ENCODE measurements at places on chromosomes 3 and 15. TPM values are rescaled to one million over a fixed set of nuclear protein-coding genes. Genes with fewer than 3 reads are reported as not detected.

The C2CD4B gene
- 1.5 TPM for total RNA-seq

The SIDT1 gene
- 0.10 TPM for total RNA-seq

The MUC20 gene
- not detected for total RNA-seq

The C3orf52 gene
- 16.6 TPM for total RNA-seq

The HCLS1 gene
- 0.66 TPM for total RNA-seq

The CIDEC gene
- not detected for total RNA-seq

The SLC22A14 gene
- not detected for total RNA-seq

The ARGFX gene
- total RNA-seq, result not detected

The MYEF2 gene
- total RNA-seq, result 60.7 TPM

The CCR2 gene
- total RNA-seq, result not detected

The DLEC1 gene
- 0.19 TPM for total RNA-seq

- no peak overlapping the region for H3K27ac ChIP-seq
- DNase-seq, result no peak
- no peak overlapping the region for H3K4me3 ChIP-seq
- no peaks in the 10 kb centered on the region for H3K4me1 ChIP-seq
- no peaks in the 10 kb centered on the region for H3K36me3 ChIP-seq
These were observed 27.7 kb downstream of the CCDC13 start for GRCh38 chr3:42745291-42745745.

DNA sequence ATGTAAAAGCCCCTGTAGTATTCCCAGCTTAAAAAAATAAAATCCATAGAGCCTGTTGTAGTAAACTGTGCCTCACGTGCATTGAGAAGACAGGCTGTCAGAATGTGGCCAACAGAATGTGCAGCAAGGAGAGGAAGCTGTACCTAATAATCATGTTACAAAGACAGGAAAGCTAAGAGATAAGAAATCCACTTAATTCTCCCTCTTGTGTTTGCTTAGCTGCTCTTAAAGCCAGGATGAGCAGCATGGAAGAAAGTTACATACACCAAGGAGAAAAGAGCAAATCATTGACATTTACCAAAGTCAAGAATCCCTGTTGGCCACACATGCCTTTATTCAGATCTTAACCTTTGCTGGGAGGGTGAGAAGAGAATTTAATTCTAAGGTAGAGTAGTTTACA is 85.9 kb downstream of the TNIK start:
- no peak for DNase-seq
- H3K36me3 ChIP-seq, result no peaks in the 10 kb centered on the region
- H3K4me1 ChIP-seq, result peaks cover 22% of the 10 kb centered on the region
- no peaks in the 10 kb centered on the region for H3K27me3 ChIP-seq
- no peak overlapping the region for H3K4me3 ChIP-seq

DNA sequence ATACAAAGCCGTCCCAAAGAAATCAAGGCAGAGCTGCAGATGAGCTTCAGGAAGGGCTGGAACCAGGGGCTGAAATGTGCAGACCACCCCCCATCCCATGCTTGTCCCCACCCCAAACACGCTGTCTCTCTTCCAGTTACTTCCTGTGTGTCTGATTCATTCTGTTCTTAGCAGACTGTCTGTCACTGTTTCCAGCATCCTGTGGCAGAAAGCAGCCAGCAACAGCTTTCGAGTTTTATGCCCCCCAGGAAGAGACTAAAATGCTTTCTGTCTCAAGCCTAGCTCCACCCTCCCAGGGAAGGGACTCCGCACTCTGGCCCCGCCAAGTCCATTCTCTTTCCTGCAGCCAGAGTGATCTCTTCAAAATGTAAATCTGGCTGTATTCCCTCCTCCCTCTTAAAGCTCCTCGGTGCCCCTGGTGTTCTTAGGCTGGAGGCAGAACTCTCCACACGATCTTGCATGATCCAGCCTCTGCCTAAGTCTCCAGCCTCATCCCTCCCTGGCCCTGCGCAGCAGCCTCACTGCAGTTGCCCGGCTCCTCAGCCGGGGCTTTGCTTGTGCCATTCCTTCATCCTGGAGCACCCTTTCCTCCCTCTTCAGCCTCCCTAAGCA is 41.5 kb downstream of the HRH1 start:
- no peak overlapping the region for H3K4me3 ChIP-seq
- peak; percentile 38 for DNase-seq
- H3K27ac ChIP-seq, result no peak overlapping the region
- H3K27me3 ChIP-seq, result no peaks in the 10 kb centered on the region

- H3K4me1 ChIP-seq, result no peaks in the 10 kb centered on the region
- no peaks in the 10 kb centered on the region for H3K27me3 ChIP-seq
- H3K4me3 ChIP-seq, result no peak overlapping the region
- no peak overlapping the region for H3K27ac ChIP-seq
- no peaks in the 10 kb centered on the region for H3K36me3 ChIP-seq
- no peak for DNase-seq
These were observed 17.4 kb upstream of the RBMS3 start for GRCh38 chr3:29263476-29263875.

GRCh38 chr3:194370753-194371152 is 1.2 kb upstream of the LRRC15 start:
- no peaks in the 10 kb centered on the region for H3K27me3 ChIP-seq
- no peak overlapping the region for H3K27ac ChIP-seq
- DNase-seq, result no peak
- peaks cover 22% of the 10 kb centered on the region for H3K4me1 ChIP-seq
- H3K4me3 ChIP-seq, result no peak overlapping the region

DNA sequence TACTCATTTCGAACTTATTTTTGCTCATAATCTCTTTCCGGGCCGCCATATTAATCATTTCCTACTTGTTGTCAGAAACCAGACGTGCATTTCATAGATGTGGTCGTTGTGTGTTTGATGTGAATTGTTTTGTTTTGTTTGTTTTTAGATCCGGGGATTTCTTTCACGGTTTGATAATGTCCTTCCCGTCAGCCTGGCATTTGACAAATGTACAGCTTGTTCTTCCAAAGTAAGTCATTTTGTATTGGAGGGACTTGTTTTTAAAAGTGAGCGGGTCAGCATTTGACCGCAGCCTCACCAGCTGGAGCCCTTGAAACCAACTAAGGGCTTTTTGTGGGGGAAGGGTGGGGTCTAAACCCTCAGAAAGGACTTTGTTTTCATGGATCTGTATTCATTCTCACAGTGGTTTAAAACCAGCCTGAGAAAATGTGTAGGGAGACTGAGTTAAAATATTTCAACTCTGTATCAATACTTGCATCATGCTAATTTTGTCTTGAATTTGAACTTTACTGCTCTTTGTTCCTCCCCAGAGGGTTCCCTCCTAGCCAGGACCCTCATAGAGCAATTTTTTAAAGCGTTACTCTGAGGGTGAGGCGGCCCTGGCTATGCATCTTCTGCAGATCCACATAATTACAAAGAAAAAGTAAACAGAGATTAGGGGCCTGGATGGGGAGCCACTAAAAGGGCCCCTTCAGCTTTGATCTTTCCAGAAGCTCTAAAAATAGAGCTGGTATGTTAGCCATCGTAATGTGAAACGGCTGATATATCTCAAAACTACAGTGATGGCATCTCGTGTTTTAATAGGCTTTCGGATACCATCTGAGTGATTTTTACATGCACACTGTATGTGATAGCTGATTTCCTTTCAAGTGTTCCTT is 107.9 kb downstream of the ATG7 start:
- H3K27me3 ChIP-seq, result no peaks in the 10 kb centered on the region
- H3K4me3 ChIP-seq, result no peak overlapping the region
- H3K4me1 ChIP-seq, result no peaks in the 10 kb centered on the region
- H3K27ac ChIP-seq, result no peak overlapping the region

GRCh38 chr15:98070137-98070536 is 109.6 kb downstream of the ARRDC4 start:
- H3K36me3 ChIP-seq, result no peaks in the 10 kb centered on the region
- DNase-seq, result no peak

DNA sequence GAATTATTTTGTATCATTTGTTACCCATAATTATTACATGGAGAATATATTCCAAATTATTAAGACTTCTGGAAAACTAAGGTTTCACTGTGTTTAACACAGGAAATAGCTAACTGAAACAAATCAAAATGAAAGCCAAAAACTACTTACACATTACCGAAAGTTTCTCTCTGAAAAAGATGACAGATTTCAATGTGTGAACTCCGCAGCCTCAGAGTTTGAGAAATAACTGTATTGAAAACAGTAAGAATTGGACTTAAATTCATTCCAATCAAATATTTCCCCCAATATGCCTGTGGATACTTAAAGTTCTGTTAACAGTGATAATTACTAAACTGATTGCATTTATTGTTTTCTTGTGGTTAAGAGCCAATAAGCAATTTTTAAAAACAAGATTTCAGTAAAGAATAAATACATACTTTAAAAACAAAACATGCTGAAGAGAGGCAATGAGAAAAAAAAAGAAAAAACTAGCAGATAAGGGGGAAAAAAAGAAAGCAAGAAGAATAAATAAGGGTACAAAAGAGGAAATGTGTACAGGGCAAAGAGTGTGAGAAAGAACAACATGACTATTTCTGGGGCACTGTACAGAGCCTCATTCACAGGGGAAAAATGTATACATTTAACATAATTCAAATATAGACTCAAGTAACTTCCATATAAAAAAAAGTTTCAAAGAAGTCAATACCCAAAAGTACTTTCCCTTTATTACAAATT is 30.7 kb downstream of the DENND4A start:
- no peaks in the 10 kb centered on the region for H3K36me3 ChIP-seq
- no peaks in the 10 kb centered on the region for H3K4me1 ChIP-seq
- H3K4me3 ChIP-seq, result no peak overlapping the region

DNA sequence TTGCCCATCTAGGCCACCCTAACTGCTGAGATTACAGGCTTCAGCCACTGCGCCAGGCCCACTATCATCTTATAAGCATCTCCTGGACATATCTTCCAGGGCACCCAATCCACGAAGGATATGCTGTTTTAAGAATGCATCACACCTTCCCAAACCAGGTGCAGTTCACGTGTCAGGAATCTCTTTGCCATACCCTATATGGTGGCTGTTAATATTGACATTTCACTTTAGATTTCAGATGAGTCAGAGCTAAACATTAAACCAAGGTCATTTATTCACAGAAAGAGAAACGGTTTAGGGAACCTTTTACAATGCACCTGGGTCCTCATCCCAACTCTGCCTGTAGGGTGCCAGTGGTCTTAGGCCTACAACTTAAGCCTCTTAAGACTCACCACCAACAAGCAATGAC is 85.7 kb downstream of the TBL1XR1 start:
- H3K27me3 ChIP-seq, result no peaks in the 10 kb centered on the region
- no peak overlapping the region for H3K4me3 ChIP-seq
- DNase-seq, result no peak
- H3K36me3 ChIP-seq, result no peaks in the 10 kb centered on the region

DNA sequence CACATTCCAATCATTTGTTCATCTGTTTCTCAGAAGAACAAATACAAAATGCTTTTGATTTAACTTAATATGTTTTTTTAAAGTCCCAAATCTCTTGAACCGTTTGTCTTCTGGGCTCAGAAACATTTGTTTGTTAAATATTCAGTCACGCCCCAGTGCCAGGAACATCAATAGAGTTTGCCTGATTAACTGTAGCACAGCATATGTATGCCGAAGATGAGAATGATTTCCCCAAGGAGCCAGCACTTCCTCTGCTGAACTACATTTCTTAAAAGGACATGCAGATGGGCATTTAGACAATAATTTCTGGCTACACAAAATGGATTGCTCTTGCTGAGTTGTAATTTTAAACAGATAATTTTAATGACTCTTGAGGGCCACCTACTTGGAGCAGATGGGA is 191.6 kb upstream of the FAM3D start:
- no peaks in the 10 kb centered on the region for H3K27me3 ChIP-seq
- peaks cover 5% of the 10 kb centered on the region for H3K4me1 ChIP-seq
- H3K36me3 ChIP-seq, result no peaks in the 10 kb centered on the region
- no peak overlapping the region for H3K27ac ChIP-seq

- no peaks in the 10 kb centered on the region for H3K27me3 ChIP-seq
- H3K27ac ChIP-seq, result no peak overlapping the region
- H3K4me3 ChIP-seq, result no peak overlapping the region
- peak; percentile 53 for DNase-seq
- H3K4me1 ChIP-seq, result no peaks in the 10 kb centered on the region
- no peaks in the 10 kb centered on the region for H3K36me3 ChIP-seq
These were observed 306.3 kb downstream of the ZPLD1 start for GRCh38 chr3:102741105-102741504.

- H3K27me3 ChIP-seq, result no peaks in the 10 kb centered on the region
- no peak overlapping the region for H3K4me3 ChIP-seq
- no peak overlapping the region for H3K27ac ChIP-seq
- H3K4me1 ChIP-seq, result peaks cover 12% of the 10 kb centered on the region
- H3K36me3 ChIP-seq, result no peaks in the 10 kb centered on the region
These were observed 303.8 kb downstream of the RPLP1 start for GRCh38 chr15:69756440-69756839.

DNA sequence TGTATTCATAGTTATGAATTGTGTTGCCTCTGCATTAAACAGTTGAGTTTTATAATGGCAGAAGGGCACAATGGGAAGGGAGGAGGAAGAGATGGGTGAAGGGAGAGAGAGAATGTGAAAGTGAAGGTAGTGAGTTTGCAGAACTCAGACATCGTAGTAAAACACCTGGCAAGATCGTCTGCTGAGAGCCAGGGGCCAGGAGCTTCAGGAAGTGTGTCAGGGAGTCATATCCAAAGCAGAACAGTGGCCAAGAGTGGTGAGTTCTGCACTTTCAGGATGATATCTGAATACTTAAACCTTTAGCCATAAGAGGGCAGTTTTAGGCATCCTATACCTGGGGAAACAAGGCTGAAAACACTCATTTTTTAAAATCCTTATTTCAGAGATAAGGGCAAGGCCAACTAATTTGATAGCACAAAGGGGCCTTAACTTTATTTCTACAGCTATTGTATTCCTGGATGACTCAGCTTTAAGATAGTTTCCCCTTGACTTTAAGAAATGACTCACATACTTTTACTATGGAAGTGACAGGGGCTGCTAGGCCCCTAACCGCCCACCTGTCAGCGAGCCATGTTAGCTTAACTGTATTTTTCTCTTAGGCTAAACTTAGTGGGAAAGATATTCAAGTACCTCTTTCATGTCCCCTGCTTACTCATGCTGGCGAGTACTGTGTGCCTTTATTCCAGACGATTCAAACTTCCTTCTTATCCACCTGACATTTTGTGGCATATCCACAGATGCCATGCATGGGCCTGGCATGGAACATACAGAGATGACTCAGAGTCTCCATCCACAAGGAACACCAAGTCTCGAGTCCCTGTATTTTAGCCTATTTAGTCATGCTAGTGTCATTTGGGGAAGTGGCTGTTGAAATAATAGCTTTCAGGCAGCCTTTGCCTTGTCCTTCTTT is 53.9 kb downstream of the RLBP1 start:
- H3K27ac ChIP-seq, result no peak overlapping the region
- H3K27me3 ChIP-seq, result no peaks in the 10 kb centered on the region
- no peak overlapping the region for H3K4me3 ChIP-seq
- peaks cover 14% of the 10 kb centered on the region for H3K4me1 ChIP-seq
- DNase-seq, result no peak

- H3K4me3 ChIP-seq, result no peak overlapping the region
- H3K4me1 ChIP-seq, result peaks cover 7% of the 10 kb centered on the region
- no peak for DNase-seq
- 0 out of 2 replicates have a peak overlapping the region, but pooled peaks have one; percentile 7 for H3K27ac ChIP-seq
These were observed 61.3 kb downstream of the ABHD2 start for GRCh38 chr15:89149501-89150101.

- H3K4me1 ChIP-seq, result no peaks in the 10 kb centered on the region
- no peaks in the 10 kb centered on the region for H3K27me3 ChIP-seq
- DNase-seq, result no peak
- no peaks in the 10 kb centered on the region for H3K36me3 ChIP-seq
- H3K27ac ChIP-seq, result no peak overlapping the region
- H3K4me3 ChIP-seq, result no peak overlapping the region
These were observed 7.3 kb downstream of the SLC12A6 start for GRCh38 chr15:34330279-34330678.

Data from GM23338 (cell line).